ENCODE measurements at places on chromosomes 5 and 9. TPM values are rescaled to one million over a fixed set of nuclear protein-coding genes. Genes with fewer than 3 reads are reported as not detected.

DNA sequence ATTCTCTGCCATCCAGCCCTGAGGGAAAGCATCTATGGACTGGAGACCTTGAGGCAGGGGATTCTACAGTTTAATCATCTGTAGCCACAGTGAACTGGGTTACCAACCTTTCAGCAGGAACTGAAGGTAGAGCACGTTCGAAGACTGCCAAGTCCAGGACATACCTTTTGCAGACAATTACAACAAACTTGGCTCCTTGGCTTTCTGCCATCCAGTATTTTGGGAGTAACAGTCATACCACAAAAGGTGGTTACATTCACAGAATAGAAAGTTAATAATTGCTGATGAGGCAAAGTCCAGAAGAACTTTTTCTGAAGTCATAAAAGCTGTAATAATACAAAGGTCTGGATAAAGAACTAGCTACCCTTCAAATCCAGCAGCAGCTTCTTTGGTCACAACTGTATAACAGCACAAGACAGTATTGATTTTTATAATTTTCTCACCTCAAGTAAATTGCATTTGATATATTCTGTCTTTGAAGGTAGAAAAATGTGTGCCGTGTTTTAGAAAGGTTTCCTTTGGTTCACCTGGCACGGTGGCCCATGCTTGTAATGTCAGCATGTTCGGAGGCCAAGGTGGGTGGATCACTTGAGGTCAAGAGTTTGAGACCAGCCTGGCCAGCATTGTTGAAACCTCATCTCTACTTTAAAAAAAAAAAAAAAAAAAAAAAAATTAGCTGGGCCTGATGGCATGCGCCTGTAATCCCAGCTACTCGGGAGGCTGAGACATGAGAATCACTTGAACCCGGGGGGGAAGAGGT lies 236.6 kb downstream of the NR3C1 start:
- DNase-seq: no peak

GRCh38 chr5:74272831-74273451 lies 367.6 kb downstream of the ENC1 start:
- DNase-seq: no peak

- no peak for DNase-seq
Observed at GRCh38 chr5:138663009-138663408, 87.8 kb upstream of the HSPA9 start.

SPAG8 gene
- 2.3 TPM for polyA plus RNA-seq

Data from forelimb muscle (tissue), 1 donor.